Activated CD4-positive, alpha-beta T cell treated with anti-CD3 and anti-CD28 coated beads, Interleukin-2, amount 10 ng/mL, durations not matched to agents 24 days and 14 days (primary cell): ENCODE measurements at places on chromosomes 6 and 20. TPM values are rescaled to one million over a fixed set of nuclear protein-coding genes. Genes with fewer than 3 reads are reported as not detected.
A peak's percentile ranks its signal among the peaks of the same experiment; 100 is the strongest.

MSH5 gene
- 87.8 and 99.6 TPM in 2 replicates for total RNA-seq

HLA-DRB5 gene
- total RNA-seq: 5.1 and 6.0 TPM in 2 replicates

SLC12A5 gene
- not detected in 2 replicates for total RNA-seq

DNA sequence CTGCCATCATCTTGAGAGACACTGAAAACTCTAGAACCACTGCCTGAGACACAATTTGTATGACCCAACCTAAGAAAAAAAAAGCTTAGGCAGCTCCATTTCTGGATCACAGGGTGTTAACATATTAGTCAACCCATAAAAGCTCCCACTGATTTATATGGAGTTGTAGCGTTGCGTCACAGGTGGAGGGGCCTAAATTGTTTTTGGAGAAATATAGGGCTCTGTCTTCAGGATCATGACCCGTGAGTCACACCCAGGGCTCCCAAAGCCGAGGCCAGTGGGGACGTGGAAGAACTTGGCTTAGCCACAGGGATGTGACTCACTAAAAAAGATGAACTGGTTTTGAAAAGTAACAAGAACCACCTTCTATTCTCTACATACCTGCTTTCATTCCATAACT is 116.5 kb upstream of the BMP2 start:
- H3K36me3 ChIP-seq: no peaks in the 10 kb centered on the region
- H3K27ac ChIP-seq: no peak overlapping the region
- no peak overlapping the region for H3K4me3 ChIP-seq
- no peak for DNase-seq
- H3K4me1 ChIP-seq: no peaks in the 10 kb centered on the region

GABRR1 gene
- total RNA-seq: not detected in 2 replicates

DNA sequence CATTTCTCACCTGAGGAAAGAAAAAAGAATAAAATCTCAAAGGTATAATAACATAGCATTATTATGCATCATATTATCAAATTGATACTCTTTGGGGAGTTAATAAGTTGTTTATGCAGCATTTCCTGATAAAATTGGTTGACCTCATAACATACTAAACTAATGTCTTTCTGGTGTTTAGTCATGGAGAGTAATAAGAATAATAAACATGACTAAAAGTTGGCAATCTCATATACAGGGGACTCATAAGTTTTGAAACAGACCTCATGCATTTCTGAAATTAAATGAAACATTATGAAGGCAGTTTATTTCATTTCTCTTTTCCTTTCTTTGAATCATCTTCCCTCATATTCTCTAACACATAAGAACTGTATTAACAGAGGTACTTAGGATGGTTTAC is 60.5 kb upstream of the PRDM1 start:
- peaks cover 10% of the 10 kb centered on the region for H3K27me3 ChIP-seq
- DNase-seq: no peak
- H3K27ac ChIP-seq: no peak overlapping the region
- peaks cover 14% of the 10 kb centered on the region for H3K4me1 ChIP-seq
- H3K36me3 ChIP-seq: no peaks in the 10 kb centered on the region

DNA sequence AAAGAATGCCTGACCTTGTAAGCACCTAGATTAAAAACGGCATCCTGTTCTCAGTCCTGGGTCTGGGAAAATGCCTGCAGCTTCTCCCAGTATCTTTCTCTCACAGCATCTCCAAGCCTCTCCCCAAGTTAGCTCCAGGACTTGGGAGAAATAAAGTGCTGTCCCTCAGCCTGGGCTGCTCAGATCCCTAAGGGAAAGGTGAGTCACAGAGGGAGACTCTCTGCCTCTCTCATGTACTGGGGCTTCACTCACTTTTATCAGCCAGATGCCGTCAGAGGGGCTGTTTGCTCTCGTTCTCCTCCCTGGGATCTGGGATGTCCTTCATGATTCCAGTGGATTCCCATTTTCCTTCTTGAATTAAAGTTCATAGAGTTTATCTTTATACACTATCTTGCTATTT is 293.6 kb downstream of the COL12A1 start:
- no peak overlapping the region for H3K4me3 ChIP-seq
- no peaks in the 10 kb centered on the region for H3K4me1 ChIP-seq
- no peak for DNase-seq
- H3K27ac ChIP-seq: no peak overlapping the region
- no peaks in the 10 kb centered on the region for H3K27me3 ChIP-seq
- H3K36me3 ChIP-seq: no peaks in the 10 kb centered on the region

GRCh38 chr20:34472246-34472925 is 43.8 kb upstream of the DYNLRB1 start:
- H3K4me3 ChIP-seq: no peak overlapping the region
- H3K4me1 ChIP-seq: peaks cover 8% of the 10 kb centered on the region
- peaks cover 36% of the 10 kb centered on the region for H3K36me3 ChIP-seq
- H3K27ac ChIP-seq: no peak overlapping the region
- no peaks in the 10 kb centered on the region for H3K27me3 ChIP-seq
- no peak for DNase-seq

DNA sequence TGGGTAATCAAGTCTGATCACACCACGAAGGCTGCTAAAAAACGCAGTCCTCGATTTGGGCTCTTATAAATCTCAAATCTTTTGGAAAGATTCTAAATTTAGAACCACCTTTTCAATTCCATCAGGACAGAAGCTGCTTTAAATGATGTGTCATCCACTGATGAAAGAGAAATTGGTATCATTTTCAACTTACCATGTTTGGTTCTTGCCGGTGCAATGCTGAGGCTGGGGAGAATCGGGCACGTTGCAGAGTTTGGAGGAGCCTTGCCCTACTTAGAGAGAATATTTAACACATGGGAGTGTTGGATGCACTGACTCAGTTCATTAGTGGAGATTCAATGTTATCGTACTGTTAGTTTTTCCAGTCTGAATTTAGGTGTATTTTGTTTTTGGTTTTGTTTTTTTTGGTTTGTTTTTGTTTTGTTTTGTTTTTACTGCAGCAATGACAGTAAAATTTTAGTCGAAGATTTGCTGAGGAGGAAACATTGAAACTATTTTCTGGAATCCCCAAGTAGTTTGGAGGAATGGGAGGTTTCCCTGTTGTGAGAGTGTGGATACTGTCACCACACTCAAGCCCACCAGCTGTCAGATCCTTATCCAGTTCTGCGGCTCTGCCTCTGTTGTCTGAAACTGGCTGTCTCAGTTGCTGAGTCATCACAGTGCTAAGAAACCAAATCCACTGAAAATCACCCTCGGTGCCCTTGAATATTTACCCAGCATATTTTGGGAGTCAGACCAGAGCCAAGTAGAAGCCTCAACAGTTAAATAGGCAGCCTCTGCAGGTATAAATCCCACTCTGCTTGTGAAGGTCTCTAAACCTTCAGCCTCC is 497.0 kb downstream of the BTBD3 start:
- DNase-seq: no peak
- no peaks in the 10 kb centered on the region for H3K27me3 ChIP-seq
- no peaks in the 10 kb centered on the region for H3K4me1 ChIP-seq
- no peak overlapping the region for H3K27ac ChIP-seq
- no peaks in the 10 kb centered on the region for H3K36me3 ChIP-seq
- H3K4me3 ChIP-seq: no peak overlapping the region

- H3K36me3 ChIP-seq: peaks cover 20% of the 10 kb centered on the region
- H3K4me3 ChIP-seq: no peak overlapping the region
- H3K27me3 ChIP-seq: no peaks in the 10 kb centered on the region
These were observed 7.4 kb downstream of the CEP85L start for GRCh38 chr6:118644007-118644406.

DNA sequence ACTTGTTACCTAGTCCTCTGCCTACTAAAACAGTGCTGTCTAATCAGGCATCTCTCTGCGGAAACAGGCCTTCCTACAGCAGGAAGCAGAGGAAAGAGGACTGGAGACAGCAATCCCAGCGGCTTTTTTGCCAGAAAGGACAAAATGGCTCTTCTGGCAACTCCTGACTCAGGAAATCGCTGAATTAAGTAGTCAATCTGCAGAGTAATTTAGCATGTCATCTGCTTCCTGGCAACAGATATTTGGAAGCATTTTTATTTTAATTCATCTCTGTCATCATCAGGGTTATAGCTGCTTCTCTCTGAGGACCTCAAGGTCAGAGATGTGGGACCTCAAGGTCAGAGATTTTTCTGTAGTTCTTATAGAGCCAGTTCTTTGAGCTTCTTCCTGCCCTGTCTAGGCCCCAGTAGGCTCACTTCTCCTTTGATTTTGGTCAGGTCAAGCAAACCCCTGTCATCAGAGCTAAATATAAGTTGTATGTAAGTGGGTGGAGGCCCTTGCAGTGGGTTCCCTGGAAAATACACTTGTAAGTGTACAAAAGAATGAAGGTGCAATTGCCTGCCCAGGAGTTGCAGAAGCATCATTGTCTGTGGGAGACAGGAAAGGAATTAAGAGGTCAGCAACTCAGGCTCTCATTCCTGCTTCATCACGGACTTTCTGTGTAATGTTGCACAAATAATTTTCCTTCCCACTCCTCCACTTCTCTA is 229.4 kb downstream of the ALDH8A1 start:
- H3K36me3 ChIP-seq: no peaks in the 10 kb centered on the region
- DNase-seq: no peak
- H3K4me3 ChIP-seq: no peak overlapping the region
- peaks cover 8% of the 10 kb centered on the region for H3K27me3 ChIP-seq
- H3K27ac ChIP-seq: no peak overlapping the region
- H3K4me1 ChIP-seq: no peaks in the 10 kb centered on the region

CDH22 gene
- total RNA-seq: not detected in 2 replicates

DNA sequence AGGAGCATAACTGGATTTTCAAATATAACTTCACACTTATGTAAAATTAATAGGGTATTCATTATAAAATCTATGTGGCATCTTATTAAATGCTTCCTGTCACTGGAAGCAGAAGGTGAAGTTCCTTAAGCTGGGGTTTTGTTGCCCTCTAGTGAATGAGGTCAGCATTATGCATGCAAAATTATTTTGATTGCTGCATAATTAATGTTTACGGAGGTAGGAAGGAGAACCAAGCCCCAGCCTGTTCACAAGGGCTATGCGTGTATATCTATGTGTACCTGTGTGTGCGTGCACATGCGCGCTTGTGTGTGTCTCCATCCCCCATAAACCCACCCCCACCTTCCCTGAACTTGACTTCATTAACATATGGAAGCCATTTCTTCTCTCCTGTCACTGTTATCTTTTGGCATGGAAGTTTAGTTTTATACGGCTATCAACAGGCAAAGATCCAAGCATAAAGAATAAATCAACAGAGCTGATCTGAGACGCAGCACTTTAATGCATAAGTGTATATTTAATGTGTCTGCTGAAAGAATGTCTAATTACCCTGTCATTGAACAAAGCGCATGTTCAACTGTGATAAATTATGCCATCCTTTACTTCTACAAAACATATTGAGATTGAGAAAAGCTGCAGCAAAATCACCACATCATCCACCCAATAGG is 90.2 kb upstream of the CDH4 start:
- no peaks in the 10 kb centered on the region for H3K4me1 ChIP-seq
- no peak overlapping the region for H3K4me3 ChIP-seq
- DNase-seq: no peak

DNA sequence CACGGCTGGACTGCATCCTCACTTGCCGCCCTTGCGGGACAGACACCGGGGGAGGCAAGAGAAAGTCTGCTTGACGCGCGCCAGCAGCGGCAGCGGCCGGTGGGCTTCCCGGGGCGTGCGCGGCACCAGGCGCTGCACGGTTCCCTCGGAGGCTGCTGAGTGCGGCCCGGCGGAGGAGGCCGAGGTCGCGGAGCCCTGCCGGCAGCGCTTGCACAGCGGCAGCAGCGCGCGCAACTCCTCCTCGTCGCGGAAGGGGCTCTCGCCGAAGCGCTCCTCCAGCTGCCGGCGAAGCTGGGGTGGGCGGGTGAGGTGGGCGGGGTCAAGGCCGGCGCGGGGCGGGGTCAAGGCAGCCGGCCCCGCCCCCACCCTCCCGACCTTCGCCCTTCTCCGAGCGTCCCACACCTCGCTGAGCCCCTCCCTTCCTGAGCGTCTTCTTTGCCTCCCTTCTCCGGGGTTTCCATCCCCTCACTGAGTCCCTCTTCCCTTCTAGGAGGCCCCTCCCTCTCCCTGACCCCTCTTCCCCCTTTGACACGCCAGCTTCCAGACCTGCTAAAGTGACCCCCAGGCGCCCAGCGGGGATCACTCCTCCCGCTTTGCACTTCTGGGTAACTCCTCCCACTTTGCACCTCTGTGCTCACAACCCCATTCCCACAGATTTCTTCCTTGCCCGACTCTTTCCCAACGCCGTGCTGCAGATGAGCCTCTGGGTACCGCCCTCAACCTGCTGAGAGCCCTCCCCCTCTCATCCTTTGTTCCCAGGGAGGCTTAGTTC is 8.8 kb downstream of the DUSP15 start:
- H3K27me3 ChIP-seq: peaks cover 40% of the 10 kb centered on the region
- DNase-seq: peak; percentile 89
- H3K36me3 ChIP-seq: no peaks in the 10 kb centered on the region
- H3K27ac ChIP-seq: no peak overlapping the region
- peaks cover 11% of the 10 kb centered on the region for H3K4me1 ChIP-seq

DNA sequence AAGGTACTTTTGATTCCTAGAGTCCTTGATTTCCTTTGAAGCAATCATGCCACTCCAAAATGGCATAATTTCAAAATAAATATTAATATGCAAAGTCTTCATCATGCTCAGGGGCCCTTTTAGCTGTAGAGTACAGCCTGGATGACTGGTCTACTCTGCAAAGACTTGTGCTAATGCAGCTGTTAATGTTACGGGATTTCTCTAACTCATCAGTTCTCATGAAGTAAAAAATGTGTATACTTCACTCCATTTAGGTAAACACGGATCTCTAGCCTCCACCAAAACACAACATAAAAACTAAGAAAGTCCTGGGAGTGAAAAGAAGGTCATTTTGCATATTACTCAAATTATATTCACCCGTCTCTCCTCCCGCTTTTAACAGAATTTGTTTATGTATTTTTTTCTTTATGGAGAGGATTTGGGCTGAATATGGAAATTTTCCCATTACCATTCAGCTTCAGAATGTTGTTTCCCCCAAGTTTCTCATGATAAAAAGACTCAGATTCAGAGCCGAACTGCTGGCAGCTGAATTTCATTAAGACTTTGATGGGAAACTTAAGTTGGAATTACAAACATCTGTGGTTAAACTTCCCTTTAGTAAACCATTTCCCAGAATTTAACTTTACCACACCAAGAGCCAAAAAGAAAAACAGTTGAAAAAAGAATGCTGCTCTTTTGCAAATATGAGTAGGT is 8.7 kb downstream of the LAMA4 start:
- no peaks in the 10 kb centered on the region for H3K36me3 ChIP-seq
- no peak overlapping the region for H3K27ac ChIP-seq
- no peak overlapping the region for H3K4me3 ChIP-seq
- H3K4me1 ChIP-seq: peaks cover 5% of the 10 kb centered on the region
- DNase-seq: no peak
- H3K27me3 ChIP-seq: peaks cover 31% of the 10 kb centered on the region

GRCh38 chr6:109358204-109358603 is 24.1 kb downstream of the CD164 start:
- H3K4me1 ChIP-seq: peaks cover 6% of the 10 kb centered on the region
- no peak overlapping the region for H3K4me3 ChIP-seq
- H3K36me3 ChIP-seq: peaks cover 82% of the 10 kb centered on the region
- no peak for DNase-seq
- H3K27ac ChIP-seq: peak overlapping the region; percentile 34

DNA sequence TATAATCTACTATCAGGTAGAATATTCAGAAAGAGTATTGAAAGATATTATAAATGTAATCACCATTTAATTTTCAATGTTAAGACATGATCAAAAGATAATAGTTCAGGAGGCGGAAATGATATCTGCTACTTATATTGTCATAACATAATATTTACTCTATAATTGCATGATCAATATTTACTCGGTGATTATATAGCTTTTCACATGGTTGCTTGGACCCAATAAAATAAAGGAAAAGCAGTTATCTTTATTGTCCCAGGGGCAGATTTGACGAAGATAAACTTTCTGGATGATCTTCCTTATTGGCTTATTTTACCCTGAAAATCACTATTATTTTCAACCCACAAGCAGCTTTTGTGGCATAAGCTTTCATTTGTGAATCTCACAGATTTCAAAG is 350.4 kb downstream of the HACE1 start:
- peaks cover 1% of the 10 kb centered on the region for H3K27me3 ChIP-seq
- no peak for DNase-seq
- no peaks in the 10 kb centered on the region for H3K36me3 ChIP-seq
- no peaks in the 10 kb centered on the region for H3K4me1 ChIP-seq
- H3K4me3 ChIP-seq: no peak overlapping the region
- H3K27ac ChIP-seq: no peak overlapping the region

HLA-DQA1 gene
- 3.6 and 4.0 TPM in 2 replicates for total RNA-seq
